ENCODE measurements at places on chromosomes 7 and 10. TPM values are rescaled to one million over a fixed set of nuclear protein-coding genes. Genes with fewer than 3 reads are reported as not detected.
A peak's percentile ranks its signal among the peaks of the same experiment; 100 is the strongest.

GRCh38 chr10:11378835-11379234 is 232.6 kb downstream of the USP6NL start:
- DNase-seq = no peak

- DNase-seq = no peak
Observed at GRCh38 chr7:134942690-134943466, 43.4 kb upstream of the AGBL3 start.

GRCh38 chr7:42833411-42833810 is 78.5 kb downstream of the C7orf25 start:
- DNase-seq = no peak

GRCh38 chr7:72435366-72435765 is 23.2 kb upstream of the CALN1 start:
- peak; percentile 37 for DNase-seq

DNA sequence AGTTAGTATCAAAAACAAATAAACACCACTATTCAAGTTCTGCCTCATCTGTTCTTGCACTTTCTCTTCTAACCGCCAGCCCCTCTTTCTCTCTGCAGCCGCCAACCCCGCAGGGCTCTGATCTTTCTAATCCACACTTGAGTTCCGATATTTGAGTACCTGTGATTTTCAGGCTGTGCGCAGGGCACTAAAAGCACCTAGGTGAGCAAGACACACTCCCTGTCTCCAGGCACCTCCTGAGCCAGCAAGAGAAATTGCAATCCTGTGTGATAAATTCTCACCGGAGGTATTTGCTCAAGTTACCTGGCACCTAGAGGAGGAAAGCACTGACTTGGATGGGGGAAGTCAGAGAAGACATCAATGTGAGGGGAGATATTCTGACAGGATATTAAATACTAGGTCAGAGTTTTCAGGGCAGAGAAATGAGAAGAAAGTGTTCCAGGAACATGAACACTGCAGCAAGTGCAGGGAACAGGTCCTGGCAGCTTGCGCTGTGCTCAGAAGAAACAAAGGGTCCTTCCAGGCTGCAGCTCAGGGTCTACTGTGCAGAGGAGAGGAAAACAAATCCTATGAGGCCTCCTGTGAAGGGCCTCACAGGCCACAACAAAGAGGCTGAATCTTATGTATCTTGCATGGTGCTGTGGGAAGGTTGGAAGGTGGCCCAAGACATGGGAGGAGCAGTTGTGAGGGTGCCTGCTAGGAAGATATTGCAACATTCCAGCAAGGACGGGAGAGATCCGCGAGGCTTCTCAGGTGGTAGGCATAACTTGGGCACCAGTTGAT is 568.7 kb upstream of the MGMT start:
- DNase-seq = no peak

DNA sequence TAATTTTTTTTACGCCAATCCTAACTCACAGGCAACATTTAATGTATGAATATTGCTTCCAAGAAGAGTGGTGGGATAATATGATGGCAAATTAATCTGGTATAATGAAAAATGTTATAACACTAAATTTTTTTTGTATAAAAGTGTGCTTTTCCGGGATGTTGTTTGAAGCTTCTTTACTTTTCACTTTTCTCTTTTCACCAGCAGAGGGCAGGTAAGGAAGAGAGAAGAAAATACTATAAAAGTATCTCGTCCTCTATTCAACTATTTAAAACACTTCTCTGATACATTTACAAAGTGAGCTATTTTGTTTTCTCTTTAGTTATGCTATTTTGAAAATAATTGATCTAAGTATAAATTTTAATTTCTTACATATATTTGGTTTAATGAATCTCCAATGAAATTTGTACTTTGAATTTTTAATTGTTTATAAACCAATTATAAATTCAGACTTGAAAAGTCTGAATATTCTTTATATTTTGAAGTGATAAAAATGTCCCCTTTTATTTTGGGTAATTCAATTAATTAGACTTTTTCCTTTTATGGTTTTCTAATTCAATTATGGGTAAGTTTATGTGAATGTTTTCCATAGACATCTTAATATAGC is 20.7 kb upstream of the CFTR start:
- no peak for DNase-seq

- DNase-seq = no peak
Observed at GRCh38 chr7:158588878-158589442, 1.3 kb upstream of the PTPRN2 start.

GRCh38 chr7:149495785-149496641 is 1.6 kb downstream of the ZNF746 start:
- DNase-seq = peak; percentile 83

DNA sequence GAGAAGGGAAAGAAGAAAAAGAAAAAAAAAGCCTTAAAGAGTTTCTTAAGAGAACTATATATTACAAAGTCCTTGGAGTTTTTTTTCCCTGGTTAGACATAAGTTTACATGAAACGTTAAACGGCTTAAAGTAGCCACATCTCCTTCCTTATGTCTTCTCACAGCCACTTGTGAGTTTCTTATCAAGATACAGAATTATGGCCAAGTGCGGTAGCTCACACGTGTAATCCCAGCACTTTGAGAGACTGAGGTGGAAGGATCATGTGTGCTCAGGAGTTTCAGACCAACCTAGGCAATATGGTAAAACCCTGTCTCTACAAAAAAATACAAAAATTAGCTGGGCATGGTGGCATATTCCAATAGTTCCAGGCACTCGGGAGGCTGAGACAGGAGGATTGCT is 54.3 kb downstream of the IKZF1 start:
- DNase-seq = no peak

GRCh38 chr7:46253520-46253919 is 332.4 kb upstream of the IGFBP3 start:
- no peak for DNase-seq

GRCh38 chr10:61986382-61986781 is 84.9 kb downstream of the ARID5B start:
- no peak for DNase-seq

DNA sequence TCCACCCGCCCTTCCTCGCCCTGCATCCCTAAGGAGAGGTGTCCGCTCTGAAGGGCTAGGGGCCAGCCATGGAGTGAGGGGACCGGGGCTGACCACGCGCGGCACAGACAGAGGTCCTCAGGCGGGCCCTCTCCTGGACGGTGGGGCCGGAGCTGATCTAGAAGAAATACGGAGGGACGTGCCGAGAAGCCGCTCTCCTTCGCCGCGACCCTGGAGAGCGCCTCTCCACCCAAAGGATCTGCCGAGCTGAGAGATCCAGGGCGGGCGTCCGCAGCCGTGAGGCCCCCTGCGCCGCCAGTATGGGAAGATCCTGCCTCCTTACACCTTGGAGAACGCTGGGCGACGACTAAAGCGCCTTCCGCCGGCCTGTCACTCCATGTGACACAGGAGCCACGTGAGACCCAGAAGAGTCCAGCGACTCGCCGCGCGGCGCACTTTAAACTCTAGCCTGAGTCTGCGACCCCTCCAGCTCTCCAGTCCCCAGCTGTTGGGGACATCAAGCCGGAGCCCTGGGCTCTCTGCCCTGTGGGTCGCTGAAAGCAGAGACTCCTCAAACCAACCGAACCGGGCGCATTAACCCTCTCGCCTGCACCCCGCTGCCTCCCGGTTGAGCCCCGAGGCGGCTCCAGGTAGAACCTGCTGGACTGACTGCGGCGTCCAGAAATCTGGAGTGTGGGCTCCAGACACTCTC is 1.5 kb upstream of the SFMBT2 start:
- DNase-seq = no peak

Gene AKR1C8
- polyA plus RNA-seq = 0.49 TPM

Gene TAS2R41
- polyA plus RNA-seq = not detected

Gene LRRC18
- polyA plus RNA-seq = 0.06 TPM

Gene CD36
- polyA plus RNA-seq = 33.6 TPM

Gene CACNB2
- polyA plus RNA-seq = 6.1 TPM

Gene CRHR2
- polyA plus RNA-seq = not detected

Gene FKBP6
- polyA plus RNA-seq = 0.56 TPM

Gene ZNF282
- 27.5 TPM for polyA plus RNA-seq
